ENCODE measurements at places on chromosomes 5 and 9.

GRCh38 chr9:35079041-35079425, 709 bp downstream of the FANCG start:
- no peak for DNase-seq

- DNase-seq = no peak
Measured at GRCh38 chr5:29780401-29780800, 1413.1 kb upstream of the CDH6 start.

GRCh38 chr5:138336952-138337684, 948 bp upstream of the FAM53C start:
- no peak for DNase-seq

- DNase-seq = no peak
Measured at GRCh38 chr9:108953983-108954574, 19.9 kb downstream of the ABITRAM start.

GRCh38 chr5:2030131-2030530, 147.4 kb upstream of the IRX4 start:
- no peak for DNase-seq

DNA sequence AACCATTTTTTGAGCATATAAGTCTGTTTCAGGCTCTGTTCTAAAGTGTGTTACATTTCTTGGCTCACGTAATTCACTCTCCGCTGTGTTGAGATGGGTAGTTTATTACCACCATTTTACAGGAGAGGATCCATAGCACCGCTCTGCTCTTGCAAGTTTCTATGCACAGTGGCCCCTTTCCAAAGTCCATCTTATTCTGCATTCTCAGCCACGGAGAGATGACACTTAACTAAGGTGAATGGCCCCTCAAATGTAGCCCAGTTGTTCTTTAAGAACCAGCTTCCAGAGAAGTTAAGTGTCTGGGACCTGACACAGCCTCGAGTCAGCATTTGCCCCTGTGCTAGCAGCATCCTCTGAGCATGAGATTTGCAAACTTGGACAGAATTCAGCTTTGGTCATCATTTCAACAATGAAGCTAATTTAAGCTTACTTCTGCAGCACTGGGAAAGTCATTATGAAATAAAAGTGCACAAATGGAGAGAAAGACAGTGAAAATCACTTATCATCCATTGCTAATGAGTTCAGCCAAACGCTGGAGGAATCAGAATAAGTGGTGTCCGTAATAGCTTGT, 61.9 kb downstream of the FAM78A start:
- no peak for DNase-seq

GRCh38 chr5:10288592-10289219, 19.0 kb downstream of the CMBL start:
- DNase-seq = peak; percentile 14

GRCh38 chr9:110316261-110317075, 21.2 kb downstream of the TXNDC8 start:
- DNase-seq = no peak

- DNase-seq = no peak
Measured at GRCh38 chr5:2840372-2840915, 89.0 kb upstream of the IRX2 start.

DNA sequence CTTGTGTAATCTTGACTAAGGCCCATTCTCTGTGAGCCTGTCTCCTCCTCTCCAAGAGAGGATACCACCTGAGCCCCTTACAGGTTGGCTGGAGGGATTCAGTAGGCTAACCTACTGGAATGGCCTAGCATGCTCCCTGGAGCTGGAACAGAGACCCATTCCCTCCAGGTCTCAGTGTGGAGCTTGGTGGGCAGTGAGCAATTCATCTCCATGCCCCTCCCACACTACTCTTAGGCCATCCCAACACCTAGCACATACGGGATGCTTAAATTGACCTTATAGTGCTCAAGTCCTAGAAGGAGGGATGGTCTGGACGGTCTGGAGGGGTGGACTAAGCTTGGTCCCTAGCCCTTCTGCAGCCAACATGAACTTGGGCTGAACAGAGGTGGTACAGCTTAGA, 75.6 kb downstream of the CRB2 start:
- no peak for DNase-seq

DNA sequence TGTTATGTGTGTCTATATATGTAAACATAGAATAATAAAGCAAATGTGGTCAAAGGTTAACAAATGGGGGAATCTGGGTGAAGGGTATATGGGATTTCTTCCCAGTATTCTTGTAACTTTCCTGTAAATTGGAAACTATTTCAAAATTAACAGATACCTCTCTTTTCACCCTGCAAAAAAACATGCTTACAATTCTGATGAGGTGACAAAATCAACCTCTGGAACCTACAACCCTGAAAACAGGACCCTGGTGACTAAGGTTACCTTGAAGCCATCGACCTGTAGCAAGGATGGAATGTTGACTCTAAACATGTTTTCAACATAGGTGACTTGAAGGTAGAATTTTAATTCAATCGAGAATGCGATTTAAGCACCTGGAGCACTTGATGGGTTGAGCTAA, 5.9 kb upstream of the SPTAN1 start:
- DNase-seq = no peak

- no peak for DNase-seq
Measured at GRCh38 chr9:21974722-21975409, 19.3 kb downstream of the CDKN2A start.

GRCh38 chr5:164392531-164392930, 887.1 kb downstream of the MAT2B start:
- DNase-seq = no peak

- DNase-seq = no peak
Measured at GRCh38 chr5:95866435-95867040, 44.0 kb upstream of the GLRX start.

- no peak for DNase-seq
Measured at GRCh38 chr5:136563489-136563888, 198.1 kb upstream of the TRPC7 start.

DNA sequence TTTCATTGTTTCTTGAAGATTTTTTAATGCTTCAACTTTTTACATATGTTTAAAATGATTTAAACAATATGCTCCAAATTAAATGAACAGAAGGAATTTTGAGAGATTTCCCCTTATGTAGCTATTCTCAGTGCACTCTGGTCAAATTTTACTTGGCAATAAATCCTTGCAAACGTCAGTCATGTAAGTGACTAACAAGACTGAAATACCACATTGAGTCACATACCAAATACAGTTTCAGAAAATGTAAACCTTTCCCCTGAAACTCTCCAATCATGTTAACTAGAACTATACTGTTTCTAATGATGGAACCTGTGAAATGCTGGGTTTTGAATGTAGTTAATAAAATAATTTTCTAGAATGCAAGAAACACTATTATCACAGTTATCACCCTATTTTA, 29.6 kb downstream of the SAR1B start:
- no peak for DNase-seq

- DNase-seq = no peak
Measured at GRCh38 chr5:10063997-10064396, 185.7 kb downstream of the ATPSCKMT start.

DNA sequence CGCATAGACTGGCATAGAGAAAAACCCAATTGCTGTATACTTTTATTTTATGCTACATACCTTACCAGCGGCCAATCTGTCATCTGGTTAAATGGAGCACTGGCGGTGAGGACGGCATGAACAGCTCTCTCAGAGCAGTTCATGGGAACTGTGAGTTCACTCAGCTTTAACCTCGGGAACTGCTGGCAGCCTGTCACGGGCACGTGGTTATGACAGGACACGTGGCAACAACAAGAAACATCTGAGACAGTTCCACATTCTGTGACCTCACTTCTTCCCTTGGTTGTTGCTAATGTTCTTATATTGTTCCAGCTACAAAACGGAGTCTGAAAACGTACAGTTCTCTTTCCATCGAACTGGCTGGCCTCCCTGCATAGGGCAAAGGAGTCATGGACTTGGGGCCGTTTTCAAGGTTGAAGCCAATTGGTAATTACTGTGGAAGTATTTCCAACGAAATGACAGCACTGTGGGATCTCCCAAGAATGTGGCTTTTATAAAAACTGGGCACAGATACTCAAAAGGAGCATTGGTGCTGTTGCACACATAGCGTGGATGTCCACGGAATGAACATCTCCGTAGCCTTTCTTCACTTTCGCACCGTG, 246.3 kb upstream of the DAP start:
- no peak for DNase-seq

GRCh38 chr5:82358457-82358856, 80.3 kb upstream of the RPS23 start:
- no peak for DNase-seq

DNA sequence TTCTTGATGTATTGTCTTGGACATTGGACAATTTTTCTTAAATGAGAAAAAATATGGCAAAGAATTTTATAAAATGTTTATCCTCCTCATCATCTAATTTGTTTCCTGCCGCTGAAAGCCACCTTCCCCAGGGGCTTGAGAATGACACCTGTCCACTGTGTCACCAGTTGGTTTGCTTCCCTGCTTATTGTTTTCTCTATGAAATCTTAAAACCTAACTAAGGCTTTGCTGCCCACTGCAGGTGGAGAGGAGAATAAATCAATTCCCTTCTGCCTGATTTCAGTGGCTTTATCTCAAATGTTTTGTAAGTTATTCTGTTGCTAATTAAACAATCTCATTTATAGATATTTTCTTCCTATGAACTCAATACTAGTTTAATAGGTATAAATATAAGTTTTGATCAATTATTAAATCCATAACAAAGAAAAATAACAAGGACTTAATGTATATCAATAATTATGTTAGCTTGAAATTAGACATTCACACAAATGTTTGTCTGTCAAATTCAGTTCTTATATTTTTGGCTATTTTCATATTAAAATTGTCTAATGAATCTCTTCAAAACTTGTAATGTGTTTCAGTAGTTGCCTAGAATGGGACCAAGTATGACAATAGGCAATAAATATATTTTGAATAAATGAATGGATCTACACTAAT, 822.5 kb downstream of the PTPRD start:
- no peak for DNase-seq

DNA sequence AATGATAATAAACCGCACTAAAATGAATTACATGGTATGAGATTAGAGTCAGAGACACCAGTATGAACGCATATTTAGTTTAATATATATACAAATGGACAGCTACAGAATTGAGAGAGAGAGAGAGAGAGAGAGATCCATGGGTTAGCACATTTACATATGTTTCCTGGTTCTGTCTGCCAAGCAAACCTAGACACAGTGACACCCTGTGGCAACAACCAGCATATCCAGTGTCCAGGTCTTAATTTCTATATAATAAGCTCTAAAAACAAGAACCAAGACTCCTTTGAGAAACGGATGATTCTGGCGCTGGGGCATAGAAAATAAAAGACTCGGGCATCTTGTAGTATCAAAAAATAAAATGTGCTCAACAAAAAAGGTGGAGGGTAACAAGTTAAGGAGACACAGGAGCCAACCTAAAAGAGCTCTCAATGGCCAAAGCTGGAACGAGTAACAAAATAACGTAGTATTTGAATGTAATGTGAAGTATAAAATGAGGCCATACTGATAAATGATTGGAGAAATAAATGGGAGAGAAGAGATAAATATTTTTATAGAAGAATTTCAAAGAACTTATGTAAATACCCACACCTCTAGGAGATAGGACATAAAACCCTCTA, 84.5 kb downstream of the RFX3 start:
- peak; percentile 1 for DNase-seq

DNA sequence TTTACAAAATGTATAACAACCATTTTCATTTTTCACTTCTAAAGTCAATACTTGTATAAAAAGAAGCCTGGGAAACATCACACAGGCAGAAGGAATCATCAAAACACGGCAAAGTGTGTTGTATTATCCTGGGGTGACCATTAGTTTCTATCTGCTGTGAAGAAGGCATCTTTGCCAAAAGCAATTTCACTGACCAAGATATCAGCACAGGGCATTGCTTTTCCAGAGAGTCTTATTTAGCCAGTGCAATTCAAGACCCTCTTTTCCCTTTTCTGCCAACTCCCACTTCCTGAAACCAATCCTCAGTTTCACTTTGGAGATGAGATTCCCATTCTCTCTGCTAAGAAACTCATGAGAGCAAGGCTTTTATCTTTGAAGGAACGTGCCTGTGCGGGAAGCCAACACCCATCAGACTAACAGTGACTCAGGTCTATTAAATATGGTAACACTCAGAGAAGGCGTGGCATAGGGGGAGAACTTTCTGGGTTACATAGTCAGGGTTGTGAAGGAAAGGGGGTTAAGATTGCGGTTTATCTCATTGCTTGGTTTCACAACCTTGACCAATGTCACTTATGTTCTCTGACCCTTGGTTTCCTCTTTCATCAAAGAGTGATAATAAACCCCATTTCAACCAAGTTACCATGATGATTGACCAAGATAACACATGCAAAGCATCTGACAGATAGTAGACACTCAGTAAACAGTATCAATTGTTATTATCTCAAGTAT, 666.9 kb upstream of the KLF4 start:
- no peak for DNase-seq

DNA sequence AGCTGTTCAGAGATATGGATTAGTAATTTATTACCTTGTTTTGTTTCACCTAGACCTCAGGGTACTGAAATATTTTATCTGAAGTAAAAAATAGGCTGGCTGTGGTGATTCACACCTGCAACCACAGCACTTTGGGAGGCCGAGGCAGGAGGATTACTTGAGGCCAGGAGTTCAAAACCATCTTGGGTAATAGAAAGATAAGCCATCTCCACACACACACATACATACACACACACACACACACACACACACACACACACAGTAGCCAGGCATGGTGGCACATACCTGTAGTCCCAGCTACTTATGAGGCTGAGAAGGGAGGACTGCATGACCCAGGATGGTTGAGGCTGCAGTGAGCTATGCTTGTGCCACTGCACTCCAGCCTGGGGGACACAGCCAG, 3.7 kb downstream of the ANXA2R start:
- DNase-seq = no peak

DNA sequence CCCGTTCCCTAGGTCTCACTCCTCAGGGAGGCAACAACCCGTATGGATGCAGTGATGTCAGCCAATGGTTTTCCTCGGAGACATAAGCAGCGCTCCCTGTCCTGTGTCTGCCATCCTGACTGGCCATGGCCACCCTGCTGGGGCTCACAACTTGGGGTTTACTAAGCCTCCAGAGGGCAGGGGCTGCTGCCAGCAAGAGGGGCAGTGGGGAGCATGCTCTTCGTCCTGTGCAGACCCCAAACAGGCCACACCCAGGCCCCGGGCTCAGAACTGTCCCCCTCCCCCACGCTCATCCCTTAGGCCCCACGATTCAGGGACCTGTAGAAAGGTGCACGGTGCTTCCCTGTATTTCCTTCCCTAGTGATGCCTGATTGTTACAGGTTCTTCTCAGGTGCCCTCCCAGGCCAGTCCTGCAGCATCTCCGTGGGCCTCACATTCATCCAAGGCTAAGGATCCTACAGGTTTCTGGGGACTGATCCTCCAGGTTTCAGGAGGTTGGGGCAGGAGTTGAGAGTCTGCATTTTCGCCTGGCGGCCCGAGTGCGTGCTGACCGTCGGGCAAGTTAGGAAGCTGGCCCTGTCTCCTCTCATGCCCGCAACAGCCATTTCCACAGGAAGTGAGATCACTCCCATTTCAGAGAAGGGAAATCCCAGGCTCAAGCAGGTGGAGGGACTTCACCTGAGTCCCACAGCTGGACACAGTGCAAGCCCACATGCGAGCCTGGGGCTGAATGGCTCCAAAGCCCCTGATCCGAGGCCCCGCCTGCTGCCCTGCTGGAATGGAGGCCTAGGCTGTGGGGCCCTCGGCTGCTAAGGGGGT, 217.6 kb downstream of the ROR2 start:
- DNase-seq = no peak

- DNase-seq = no peak
Measured at GRCh38 chr5:14873093-14873492, 1.5 kb upstream of the ANKH start.

- DNase-seq = no peak
Measured at GRCh38 chr9:130630506-130631330, 33.7 kb upstream of the PRDM12 start.

GRCh38 chr9:79409182-79409823, 162.5 kb upstream of the TLE4 start:
- no peak for DNase-seq

Measured in activated T-helper 1 cell treated with anti-CD3 and anti-CD28 coated beads, Interleukin-2, amount 50 U/mL, for 16 hours (primary cell).